ENCODE measurements at places on chromosomes 5 and 9.
A peak's percentile ranks its signal among the peaks of the same experiment; 100 is the strongest.

DNA sequence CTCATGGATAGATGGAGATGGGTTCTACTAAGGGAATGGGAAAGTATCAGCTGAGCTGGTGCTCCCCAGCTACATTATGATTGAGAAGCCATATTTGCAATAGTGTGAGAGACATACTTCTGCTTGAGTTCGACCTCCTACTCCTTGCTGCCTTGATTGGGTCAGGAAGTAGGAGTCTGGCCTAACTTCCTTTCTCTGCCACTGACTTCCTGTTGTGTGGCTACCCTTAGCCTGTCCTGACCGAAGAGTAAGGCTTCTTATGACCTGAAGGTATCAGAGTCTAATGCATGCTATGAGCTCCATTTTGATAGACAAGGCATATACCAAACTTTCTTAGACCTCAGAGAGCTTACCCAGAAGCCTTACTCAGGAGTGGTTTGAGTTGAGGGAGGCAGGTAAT, 53.9 kb downstream of the OSTF1 start:
- no peak for DNase-seq

DNA sequence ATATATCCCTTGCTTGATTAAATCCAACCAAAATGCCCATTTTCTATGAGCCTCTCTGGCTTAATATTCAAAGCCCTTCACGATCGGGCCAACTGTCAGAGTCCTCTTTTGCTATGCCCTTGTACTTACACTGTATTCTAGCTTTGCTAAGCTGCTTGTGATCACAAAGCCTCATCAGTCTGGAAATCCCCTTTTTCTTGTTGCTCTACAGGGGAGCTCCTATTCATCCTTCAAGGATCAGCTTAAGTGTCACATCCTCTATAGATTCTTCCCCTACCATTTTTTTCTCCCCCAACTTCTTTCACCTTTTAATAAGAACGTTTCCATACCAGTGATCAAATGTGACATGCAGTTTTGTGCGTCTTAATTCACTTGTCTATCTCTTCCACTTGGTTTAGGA, 450.4 kb upstream of the CHD1 start:
- no peak for DNase-seq

- no peak for DNase-seq
These were observed 16.8 kb downstream of the CTXN3 start for GRCh38 chr5:127665641-127666040.

GRCh38 chr5:116573702-116574366, 789 bp downstream of the SEMA6A start:
- DNase-seq = peak; percentile 70

GRCh38 chr5:176776141-176776865, 34.1 kb upstream of the UNC5A start:
- DNase-seq = no peak

GRCh38 chr5:142849466-142849865, 79.3 kb downstream of the ARHGAP26 start:
- no peak for DNase-seq
